ENCODE measurements at places on chromosomes 12 and 14. TPM values are rescaled to one million over a fixed set of nuclear protein-coding genes. Genes with fewer than 3 reads are reported as not detected.
A peak's percentile ranks its signal among the peaks of the same experiment; 100 is the strongest.

Gene ALG10B
- polyA plus RNA-seq, result 1.6 TPM

Gene OR10G2
- polyA plus RNA-seq, result not detected

Gene CD163
- 36.7 TPM for polyA plus RNA-seq

Gene AMN
- polyA plus RNA-seq, result 0.17 TPM

Gene TNS2
- polyA plus RNA-seq, result 68.1 TPM

Gene PLEKHG7
- not detected for polyA plus RNA-seq

Gene RASSF3
- polyA plus RNA-seq, result 35.8 TPM

Gene EIF2S3B
- polyA plus RNA-seq, result not detected

Gene LRRK2
- polyA plus RNA-seq, result 4.4 TPM

GRCh38 chr12:54689034-54689372, 40.8 kb upstream of the DCD start:
- no peak for DNase-seq

DNA sequence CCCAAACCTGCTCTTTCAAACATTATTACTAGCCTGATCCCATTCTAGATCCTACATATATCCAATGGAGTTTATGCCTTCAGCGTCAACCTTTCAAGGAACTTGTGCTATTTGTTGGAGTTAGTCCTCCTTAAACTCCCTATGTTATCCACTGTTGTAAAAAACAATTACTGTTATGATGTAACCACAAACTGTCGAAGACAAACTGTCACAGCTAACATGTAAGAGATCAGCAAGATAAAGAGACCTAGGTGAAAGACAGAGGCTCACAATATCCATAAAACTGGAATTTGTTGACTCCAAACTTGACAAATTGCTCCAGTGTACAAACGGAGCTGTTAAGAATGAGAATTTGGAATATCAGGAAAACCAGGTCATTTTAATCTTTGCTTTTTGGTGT, 70.7 kb downstream of the CDK17 start:
- no peak for DNase-seq

- DNase-seq, result no peak
These were observed 238.8 kb downstream of the DACT1 start for GRCh38 chr14:58876608-58877007.

DNA sequence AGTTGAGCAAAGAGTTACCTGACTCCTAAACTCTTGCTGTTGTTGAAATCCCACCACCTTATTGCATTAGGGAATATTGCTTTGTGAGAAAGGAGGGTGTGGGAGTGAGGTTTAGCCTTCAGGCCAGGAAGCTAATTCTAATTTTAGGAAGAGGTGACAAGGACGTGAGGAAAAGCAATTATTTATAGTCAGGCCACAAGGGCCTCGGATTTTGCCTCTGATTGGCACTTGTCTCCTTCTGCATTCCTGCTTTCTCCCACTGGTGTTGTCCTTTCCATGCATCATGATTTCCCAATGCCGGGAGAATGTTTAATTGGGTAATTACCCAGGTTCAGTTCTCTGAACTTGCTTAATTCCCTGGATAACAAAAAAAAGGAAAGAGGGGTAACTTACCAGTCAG, 37.9 kb upstream of the SLC38A2 start:
- DNase-seq, result peak; percentile 32

- peak; percentile 20 for DNase-seq
These were observed 53.1 kb upstream of the GNPNAT1 start for GRCh38 chr14:52844262-52845060.

- no peak for DNase-seq
These were observed 33.4 kb downstream of the PPP1R12A start for GRCh38 chr12:79901506-79901905.

DNA sequence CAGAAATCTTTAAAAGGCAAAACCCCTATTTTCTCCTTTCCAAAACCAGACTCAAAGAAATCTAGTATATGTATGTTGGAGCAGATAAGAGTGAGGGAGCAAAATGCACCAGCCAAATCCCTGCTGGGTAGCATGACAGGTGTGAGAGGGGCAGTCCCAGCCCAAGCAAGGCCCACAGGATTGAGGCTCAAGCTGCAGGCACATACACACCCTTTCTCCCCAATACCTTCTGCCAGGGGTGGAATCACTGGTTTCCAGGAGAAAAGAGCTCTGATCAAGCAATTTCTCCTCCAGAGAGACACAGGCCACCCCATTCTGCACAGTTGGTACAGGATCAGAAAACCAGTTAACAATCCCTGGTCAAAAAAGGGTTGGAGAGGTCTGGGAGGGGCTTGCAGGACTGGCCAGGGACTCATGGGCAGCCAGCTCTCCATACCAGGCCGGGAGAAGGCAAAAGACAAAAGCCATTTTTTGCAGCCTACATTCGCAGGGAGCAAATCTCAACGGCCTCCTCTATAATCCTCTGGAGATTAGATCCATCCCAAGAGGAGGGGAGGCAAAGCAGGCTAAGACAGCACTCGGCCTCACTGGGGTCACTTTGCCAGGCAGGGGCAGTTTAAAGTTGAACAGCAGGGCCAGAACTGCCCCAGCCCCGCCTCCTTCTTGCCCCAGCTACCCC, 2.1 kb downstream of the KMT2D start:
- DNase-seq, result no peak

GRCh38 chr12:122437656-122438121, 15.2 kb upstream of the CLIP1 start:
- DNase-seq, result peak; percentile 21

GRCh38 chr12:132389526-132390286, 60.3 kb upstream of the GALNT9 start:
- DNase-seq, result no peak

DNA sequence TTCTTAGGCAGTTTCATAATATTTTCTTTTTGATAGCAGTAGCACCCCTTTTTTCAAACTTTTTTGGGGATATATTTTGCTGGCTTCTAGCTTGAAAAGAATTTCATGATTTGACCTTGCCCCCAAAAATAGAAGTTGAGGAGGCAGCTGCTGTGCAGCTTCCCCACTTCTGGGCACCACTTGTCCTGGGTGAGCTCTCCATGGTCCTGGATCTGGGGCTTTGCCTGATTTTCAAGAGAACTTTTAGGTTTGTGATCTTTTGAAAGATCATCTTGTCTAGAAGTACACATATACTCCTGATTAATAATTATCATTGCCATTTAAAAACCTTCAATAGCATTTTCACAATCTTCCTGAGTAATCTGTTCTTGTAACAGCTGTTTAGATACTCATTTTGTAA, 271.6 kb downstream of the NPAS3 start:
- no peak for DNase-seq

DNA sequence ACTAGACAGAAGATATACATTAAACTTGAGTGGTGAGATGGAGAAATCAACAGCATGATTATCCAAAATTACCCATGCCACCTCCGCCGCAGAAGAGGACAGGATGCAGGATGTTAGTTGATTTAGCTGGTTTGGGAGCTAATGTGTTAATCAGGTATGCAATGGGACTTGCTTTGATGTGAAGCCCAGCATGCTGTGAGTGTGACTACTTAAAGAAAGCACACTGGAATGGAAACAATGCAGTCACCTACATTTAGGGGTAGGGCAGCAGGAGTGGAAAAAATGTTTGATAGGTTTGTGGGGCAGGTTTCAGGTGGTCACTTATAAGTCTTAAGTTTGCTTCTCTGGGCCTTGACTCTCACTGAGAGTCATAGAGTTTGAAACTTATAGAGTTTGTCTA, 170.0 kb upstream of the DAAM1 start:
- DNase-seq, result no peak

DNA sequence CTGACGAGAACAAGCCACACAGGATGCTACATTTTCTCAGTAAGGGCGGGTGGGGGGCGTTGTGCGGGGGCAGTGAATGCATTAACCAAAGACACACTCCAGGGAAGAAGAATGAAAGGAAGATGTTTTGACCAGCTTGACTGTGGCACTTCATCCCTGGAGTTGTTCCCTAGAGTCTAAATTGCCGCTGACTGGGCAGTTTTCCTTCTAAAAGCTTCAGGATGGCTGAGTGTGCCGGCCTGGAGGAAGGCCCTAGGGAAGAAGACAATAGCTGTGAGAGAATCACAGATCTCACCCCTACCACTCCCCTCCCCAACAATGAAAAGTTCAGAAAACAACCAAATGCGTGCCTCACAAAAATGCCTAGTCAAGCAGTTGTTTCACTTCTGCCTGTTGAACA, 67.2 kb downstream of the NKX2-1 start:
- no peak for DNase-seq

DNA sequence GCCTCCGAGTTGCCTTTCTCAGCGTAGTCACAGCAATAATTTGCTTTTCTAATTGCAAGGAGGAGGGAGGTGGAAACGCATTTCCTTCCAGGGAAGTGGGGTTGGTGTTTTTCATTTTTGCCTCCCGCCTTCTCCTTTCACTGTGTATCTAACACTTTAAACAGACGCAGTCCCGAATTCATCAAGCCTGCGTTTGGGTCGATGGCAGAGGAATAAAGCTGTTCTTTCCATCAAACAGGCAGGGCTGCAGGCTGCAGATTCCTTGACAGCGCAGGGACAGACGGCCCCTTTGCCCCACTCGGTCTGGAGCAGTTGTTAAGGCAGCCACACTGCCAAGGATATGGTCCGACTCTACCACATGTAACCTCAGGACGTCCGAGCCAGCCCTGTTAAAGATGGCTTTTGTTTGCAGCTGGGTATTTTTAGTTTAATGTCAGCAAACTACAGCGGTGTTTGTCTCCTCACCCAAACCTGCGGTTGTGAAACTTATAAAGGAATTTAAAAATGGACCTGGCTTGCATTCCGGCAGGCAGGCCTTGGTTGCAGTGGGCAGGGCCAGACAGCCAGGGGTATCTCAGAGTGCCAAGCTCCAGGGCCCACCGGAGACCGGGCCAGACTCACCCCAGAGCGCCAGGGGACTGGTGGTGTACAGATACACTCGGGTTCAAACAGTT, 2.1 kb downstream of the CHST11 start:
- peak; percentile 31 for DNase-seq

DNA sequence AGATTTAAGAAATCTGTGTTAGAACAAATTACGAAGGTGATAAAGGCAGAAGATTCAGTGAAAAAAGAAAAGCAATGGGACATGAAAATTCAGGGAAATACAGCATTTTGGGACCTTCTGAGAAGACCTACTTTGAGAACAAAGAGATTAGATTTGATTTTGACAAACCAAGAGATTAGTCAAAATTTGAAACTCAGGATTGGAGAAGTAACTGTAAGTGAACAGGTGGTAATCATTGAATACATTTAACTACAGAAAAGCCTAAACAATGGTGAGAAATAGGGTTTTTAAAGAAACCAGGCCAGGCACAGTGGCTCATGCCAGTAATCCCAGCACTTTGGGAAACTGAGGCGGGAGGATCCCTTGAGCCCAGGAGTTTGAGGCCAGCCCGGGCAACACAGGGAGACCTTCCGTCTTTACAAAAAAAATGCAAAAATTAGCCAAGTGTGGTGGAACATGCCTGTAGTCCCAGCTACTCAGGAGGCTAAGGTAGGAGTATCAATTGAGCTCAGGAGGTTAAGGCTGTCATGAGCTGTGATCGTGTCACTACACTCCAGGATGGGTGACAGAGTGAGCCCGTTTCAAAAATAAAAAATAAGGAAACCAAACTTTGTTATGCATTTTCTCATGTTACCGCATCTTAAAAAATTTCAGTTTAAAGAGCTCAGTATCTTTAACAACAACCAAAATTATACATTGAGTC, 8.9 kb upstream of the SAV1 start:
- no peak for DNase-seq

GRCh38 chr12:115998119-115998633, 279.3 kb downstream of the MED13L start:
- DNase-seq, result no peak

DNA sequence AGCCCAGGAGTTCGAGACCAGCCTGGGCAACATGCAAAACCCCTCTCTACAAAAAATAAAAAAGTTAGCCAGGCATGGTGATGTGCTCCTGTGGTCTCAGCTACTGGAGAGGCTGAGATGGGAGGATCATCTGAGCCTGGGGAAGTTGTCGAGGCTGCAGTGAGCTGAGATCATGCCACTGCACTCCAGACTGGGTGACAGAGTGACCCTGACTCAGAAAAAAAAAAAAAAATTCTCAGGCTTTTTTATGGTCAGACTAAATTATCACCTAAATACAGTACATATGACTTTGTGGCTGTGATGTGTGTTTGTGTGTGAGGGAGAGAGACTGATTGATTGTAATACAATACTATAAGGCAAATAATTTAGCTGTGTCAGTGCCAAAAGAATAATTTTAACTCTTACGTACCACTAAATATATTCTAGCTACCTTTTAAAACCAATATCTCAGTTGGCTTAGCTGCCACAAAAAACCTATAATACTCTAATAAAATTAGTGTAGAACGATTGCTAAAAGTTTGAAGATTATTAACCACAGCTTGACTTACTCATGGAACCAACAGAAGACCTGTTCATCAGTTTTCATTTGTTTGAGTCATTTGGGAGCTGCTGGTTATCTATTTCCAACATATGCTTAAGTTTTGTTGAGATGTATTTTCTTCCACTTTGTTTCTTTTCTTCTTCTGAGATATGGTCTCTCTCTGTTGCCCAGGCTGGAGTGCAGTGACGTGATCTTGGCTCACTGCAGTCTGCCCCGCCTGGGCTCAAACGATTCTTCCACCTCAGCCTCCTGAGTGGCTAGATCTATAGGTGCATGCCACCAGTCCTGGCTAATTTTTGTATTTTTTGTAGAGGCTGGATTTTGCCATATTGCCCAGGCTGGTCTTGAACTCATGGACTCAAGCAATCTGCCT, 58.0 kb downstream of the DIP2B start:
- DNase-seq, result no peak

DNA sequence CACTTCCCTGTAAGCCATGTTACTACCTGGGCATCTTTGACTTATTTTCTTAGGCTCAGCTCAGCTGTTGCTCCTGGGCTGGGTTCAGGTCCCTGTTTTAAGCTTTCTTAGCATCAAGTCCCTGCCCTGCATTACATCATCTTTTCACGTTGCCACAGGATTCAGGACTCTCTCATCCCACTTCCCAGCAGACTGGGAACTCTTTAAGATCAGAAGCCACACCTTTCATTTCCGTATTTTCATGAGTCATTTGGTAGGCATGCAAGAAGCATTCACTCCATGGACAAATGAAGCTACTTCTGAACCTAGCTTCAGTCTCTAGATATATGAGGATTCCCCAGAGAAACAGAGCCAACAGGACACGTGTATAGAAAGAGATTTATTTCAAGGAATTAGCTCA, 726.8 kb downstream of the VRK1 start:
- no peak for DNase-seq

DNA sequence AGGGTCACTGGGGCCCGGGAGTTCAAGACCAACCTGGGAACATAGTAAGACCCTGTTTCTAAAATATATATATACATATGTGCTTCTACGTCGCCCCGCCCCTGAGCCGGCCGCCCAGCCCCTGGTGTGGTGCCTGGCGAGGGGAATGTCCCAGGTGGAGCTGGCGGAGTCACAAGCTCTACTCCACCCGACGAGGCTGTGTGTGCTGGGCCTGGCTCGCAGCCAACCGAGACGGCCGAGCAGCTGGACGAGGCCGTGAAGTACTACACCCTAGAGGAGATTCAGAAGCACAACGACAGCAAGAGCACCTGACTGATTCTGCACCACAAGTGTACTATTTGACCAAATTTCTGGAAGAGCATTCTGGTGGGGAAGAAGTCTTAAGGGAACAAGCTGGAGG, 22.1 kb upstream of the ITPK1 start:
- no peak for DNase-seq

DNA sequence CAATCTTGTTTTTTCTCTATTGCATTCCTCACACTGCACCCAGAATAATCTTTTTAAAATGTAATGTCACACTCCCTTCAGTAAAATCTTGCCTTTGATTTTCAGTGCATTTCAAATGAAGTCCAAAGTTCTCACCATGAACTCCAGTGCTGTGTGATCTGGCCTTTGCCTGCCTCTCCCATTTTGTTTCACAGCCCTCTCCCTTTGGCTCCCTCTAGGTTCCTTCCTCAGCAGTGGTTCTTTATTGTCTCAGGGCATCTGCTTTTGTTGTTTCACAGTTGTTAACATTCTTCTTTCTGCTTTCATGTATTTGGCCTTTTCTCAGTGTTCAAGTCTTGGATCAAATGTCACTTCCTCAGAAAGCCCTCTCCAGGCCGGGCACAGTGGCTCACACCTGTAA, 84.5 kb upstream of the AMN1 start:
- no peak for DNase-seq
